ENCODE measurements at places on chromosomes 1 and 21. TPM values are rescaled to one million over a fixed set of nuclear protein-coding genes. Genes with fewer than 3 reads are reported as not detected.

Gene ELAPOR1
- 14.6 TPM for total RNA-seq

Gene CATSPERE
- 2.0 TPM for total RNA-seq

Gene SMCP
- total RNA-seq, result not detected

Gene KRTAP21-2
- total RNA-seq, result not detected

Gene DIO1
- total RNA-seq, result 1.1 TPM

Gene FHL3
- 17.6 TPM for total RNA-seq

Gene LDLRAD2
- total RNA-seq, result 0.77 TPM

Gene RPE65
- total RNA-seq, result not detected

Gene ADORA3
- total RNA-seq, result not detected

Gene CFHR1
- total RNA-seq, result not detected

Gene RGS13
- not detected for total RNA-seq

Gene DENND2C
- 10.4 TPM for total RNA-seq

Gene FNBP1L
- total RNA-seq, result 136 TPM

Gene MAEL
- 0.13 TPM for total RNA-seq

Gene PEAR1
- total RNA-seq, result 0.20 TPM

Gene ACBD6
- total RNA-seq, result 60.8 TPM

Gene GJA5
- total RNA-seq, result not detected

Gene CENPF
- 62.1 TPM for total RNA-seq

Gene NME7
- 39.4 TPM for total RNA-seq

Gene ERG
- total RNA-seq, result not detected

Gene FCGR2B
- 0.36 TPM for total RNA-seq

Gene RNU1-1
- total RNA-seq, result 3,957 TPM

Gene LCE1A
- not detected for total RNA-seq

Gene ZSCAN20
- total RNA-seq, result 8.6 TPM

Gene GBP6
- not detected for total RNA-seq

Gene NMNAT2
- 3.3 TPM for total RNA-seq

Gene OLFML3
- total RNA-seq, result 12.9 TPM

Gene SYTL1
- total RNA-seq, result 15.5 TPM
